ENCODE measurements at places on chromosomes 16 and 17.

DNA sequence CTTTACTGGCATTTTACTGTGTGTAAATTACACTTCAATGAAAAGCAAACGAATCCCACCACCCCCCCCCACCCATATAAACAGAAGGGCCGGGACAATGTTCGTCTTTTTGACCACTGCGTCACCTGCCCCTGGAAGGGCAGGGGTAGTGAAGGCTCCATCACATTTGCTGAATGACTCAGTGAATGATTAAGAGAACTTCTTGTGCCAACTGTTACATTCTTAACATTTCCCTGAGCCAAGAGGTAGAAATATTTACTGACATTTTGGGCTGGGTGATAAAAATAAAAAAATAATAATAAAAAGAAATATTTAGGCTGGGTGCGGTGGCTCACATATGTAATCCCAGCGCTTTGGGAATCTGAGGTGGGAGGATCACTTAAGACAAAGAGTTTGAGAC, 24.1 kb downstream of the C16orf96 start:
- no peak for DNase-seq

DNA sequence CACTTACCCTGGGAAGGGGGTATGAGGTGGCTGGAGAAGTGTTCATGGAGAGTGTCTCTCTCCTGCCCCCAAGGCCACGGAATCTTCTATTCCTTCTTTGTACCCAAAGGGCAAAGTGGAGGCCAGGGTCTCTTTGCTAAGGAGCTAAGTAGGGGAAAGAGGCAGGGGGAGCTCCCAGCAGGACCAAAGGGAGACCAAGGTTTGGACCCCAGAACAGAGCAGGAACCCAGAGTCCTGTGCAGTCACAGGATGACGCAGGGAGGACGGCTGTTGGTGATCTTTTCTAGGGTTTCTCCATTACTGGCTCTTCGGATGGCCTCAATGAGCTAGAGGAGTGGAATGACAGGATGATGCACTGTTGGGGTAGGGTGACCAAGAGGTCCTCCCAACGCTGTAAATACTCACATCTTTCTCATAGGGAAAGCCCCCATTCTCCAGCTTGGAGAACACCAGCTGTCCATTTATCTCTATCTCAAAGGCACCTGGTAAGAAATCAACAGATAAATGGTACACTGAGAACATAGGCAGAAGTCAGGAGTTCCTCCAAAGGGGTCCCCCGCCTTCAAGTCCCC, 966 bp downstream of the MIEN1 start:
- no peak for DNase-seq

- DNase-seq, result no peak
These were observed 16.3 kb downstream of the LIG3 start for GRCh38 chr17:34996422-34997285.

DNA sequence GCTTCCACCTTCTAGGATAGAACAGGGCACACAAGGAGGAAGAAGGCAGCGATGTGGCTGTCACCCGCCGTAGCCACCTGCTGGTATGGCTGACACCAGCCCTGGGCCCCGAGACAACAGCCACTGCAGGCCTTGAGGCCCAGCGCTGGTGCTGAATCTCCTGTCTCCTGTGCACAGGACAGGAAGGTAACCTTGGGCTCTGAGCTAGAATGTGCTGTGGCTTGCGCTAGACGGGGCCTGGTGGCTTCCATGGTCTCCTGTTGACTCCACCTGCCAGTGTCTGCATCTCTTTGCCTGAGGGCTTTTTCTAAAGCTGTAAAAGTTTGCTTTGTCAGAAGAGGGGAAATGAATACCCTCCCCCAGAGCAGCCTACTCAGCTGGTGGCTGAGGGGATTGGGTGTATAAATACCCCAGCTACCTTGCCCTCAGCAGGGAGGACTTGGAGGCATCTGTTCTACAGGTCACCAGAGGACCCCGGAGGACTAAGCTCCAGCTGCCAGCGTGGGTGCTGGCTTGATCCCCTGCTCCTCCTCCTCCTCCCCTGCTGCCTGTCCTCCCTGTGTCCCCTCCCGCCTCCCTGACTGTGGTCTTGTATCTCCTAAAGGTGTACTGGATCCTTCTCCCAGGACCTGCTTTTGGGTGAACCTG, 76.1 kb upstream of the SDK2 start:
- DNase-seq, result peak; percentile 33

DNA sequence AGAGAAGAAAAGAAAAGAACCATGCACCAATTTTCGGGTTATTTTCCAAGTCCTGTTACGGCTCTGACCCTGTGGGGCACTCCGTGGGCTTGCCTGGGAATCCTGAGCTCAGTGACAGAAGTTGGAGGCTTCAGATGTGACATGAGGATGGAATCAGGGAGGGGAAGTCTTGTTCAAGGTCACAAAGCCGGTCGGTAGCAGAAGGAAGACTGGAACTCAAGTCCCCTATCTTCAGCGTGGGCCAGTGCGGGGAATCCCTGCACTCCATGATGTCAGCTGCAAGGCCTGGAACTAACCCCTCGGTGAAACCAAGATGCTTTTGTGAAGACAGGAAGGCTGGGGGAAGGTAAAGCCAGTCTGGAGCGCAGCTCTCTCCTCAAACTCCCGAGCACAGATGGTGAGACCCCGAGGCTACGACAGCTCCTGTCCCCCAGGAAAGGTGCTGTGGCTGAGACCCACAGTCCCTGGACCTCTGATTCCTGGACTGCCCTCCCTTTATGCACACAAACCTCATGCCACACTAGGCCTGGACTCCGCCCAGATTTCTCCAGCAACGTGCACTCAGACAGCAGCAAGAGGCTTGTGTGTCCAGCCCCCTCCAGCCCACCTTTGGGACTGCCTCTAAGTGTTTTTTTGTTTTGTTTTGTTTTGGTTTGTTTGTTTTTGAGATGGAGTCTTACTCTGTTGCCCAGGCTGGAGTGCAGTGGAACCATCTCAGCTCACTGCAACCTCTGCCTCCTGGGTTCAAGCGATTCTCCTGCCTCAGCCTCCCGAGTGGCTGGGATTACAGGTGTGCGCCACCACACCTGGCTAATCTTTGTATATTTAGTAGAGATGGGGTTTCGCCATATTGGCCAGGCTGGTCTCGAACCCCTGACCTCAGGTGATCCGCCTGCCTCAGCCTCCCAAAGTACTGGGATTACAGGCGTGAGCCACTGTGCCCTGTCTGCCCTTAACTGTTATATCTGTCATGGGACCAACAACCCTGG, 5.5 kb upstream of the IL27 start:
- no peak for DNase-seq

- DNase-seq, result no peak
These were observed at the start of gene CCDC102A for GRCh38 chr16:57536306-57537193. CCDC102A (minus strand) TSS chr16:57536571; CDS start chr16:57529177, 7,394 bp downstream.

GRCh38 chr17:46950997-46951621, 27.9 kb downstream of the RPRML start:
- peak; percentile 16 for DNase-seq

DNA sequence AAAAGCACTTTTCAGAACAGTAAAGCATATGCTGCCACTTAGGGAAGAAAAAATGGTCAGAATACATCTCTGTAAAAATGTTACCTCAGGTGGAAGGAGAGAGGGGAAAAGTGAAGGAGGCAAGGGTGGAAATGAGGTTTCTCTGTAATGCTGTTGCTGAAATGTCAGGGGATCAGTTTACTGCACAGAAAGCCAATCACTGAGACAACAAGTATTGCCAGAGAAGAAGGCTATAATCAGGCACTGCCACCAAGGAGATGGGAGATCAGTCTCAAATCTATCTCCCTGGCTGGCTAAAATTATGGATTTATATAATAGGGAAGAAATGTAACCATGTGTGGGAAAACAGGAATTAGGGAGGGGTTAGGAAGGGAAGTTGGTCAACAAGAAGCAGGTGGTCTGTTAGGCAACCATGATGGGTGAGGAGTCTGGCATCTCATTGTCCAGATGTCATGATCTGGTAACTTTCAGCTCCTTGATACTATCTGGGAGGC, 27.7 kb upstream of the GUCY2D start:
- no peak for DNase-seq

- DNase-seq, result no peak
These were observed 7.1 kb downstream of the NUDT16L1 start for GRCh38 chr16:4700380-4700996.

DNA sequence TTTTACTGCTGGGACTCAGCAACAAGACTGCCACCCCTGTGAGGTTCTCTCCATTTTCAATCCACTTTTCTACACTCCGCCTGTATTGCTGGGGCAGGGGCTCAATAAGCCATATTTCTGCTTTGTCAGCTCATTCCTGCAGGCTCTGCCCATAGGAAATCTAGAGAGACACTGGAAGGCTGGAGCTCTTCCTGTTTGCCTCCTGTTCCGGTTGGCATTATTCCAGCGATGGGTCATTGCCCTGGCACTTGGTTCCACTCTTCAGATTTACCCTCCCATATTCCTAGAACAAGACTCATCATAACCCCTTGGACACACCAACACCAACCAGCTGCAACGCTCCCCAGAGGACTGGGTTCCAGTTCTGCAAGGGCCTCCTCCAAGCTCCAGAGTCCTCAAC, 210.4 kb downstream of the CA10 start:
- DNase-seq, result peak; percentile 3

DNA sequence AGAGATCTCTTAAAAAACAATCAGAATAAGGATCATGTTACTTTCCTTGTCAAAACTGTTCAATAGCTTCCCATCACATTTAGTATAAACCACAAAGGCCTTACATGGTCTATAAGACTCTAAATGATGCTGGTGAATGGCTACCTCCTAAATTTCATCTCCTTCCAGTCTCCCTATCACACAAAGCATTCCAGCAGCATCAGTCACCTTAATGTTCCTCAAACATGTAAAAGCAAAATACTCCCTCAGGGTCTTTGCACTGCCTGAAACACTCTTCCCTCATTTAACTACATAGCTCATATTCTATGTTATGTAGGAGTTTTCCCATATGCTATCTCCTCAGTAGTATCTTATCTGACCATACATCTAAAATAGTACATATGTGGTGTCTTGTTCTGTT, 53.5 kb upstream of the INTS2 start:
- DNase-seq, result no peak

DNA sequence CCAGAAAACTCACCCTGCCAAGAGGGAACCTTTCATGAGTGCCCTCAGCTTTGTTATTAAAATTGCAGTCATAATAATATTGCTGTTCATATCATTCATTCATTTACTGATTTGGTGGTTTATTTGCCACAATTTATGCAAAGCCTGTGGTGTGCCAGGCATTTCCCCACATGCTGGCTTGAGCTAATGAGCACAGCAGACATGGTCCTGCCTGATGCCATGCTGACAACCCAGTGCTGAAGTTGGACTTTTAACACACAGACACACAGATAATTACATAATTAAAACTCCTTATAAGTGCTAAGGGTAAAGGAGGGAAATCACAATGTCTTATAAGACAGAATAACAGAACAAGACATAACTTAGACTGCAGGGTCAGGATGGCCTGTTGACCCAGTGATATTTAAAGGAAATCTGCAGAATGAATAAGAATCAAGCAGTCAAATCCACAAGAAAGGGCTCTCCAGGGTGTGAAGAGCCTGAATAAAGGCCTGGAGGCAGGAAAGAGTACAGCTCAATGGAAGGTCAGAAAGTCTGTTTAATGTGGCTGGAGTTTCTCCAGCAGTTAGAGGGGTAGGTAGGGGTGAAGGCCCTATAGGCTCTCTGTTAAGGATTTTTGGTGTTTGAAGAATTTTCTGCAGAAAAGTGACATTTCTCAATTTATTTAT, 196.9 kb upstream of the CDH11 start:
- no peak for DNase-seq

DNA sequence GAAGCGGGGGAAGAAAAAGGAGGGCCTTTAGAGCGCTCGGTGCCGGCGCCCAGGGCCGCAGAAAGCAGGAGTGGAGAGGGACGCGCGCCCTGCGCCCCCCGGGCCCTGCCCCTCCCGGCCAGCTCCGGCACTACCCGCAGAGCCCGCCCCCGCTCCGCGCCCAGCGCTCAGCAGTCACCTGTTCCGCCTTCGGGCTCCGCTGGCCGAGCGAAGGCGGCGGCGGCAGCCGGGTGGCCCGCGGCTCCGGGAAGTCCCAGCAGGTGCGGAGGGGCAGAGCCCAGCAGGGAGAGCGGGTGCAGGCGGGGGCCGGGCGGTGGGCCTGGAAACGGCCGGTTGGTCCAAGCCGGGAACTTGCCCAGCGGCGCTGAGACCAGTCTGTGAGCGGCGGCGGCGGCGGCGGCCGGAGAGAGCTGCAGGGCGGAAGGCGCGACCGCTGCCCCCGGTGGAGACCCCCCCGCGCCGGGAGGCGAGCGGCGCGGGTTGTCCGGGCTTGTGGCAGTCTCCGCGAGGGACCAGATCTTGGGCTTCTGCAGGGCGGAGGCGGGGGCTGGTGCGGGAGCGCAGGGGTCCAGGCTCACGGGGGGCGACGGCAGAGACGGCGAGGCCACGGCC, 2.2 kb downstream of the IRX3 start:
- DNase-seq, result peak; percentile 32

DNA sequence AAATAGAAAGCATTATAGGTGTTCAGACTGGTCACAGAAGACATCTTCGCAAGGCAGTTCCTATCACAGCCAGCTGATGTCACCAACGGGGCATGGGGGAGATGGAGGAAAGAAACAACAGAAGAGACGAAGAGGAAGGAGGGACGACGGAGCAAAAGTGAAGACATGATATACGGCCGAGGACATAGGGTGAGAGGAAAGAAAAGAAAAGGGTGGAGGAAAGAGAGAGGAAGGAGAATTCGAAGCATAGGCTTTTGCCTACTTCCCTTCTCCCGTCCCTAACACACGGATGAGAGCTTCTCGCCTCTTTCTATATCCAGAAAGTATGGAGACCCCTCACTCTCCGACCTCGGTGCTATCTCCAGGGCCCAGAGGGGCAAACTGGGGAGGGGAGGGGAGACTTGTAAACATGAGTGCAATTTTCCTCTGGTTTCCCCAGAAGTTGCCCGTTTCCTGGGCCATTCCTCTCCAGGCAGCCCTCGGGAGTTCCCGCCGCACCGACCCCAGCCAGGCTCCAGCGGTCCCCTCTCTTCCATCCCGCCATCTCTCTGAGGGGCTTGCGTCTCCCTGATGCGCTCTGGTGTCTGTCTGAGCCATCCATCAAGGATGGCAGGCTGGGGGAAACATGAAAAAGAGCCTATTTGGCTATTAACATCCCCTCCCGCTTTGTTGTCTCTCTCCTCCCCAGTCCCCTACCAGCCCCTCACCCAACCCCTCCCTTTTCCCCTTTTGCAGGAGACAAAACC, 26.0 kb downstream of the COPZ2 start:
- peak; percentile 69 for DNase-seq

- no peak for DNase-seq
These were observed 240.8 kb downstream of the KATNIP start for GRCh38 chr16:27790546-27791403.

GRCh38 chr17:77892031-77892430, 66.5 kb upstream of the TNRC6C start:
- no peak for DNase-seq

Measured in NCI-H1092 treated with DMSO at 0.1 percent for 48 hours (cell line).